ENCODE measurements at places on chromosomes 11 and 22.

GRCh38 chr11:6563121-6563619, 40.2 kb downstream of the RRP8 start:
- no peak for DNase-seq

- DNase-seq = no peak
Observed at GRCh38 chr11:68569357-68569756, 108.8 kb downstream of the PPP6R3 start.

- no peak for DNase-seq
Observed at GRCh38 chr11:29183301-29183700, 833.5 kb downstream of the KCNA4 start.

GRCh38 chr22:46941968-46942798, 179.7 kb downstream of the TBC1D22A start:
- no peak for DNase-seq

GRCh38 chr11:122799406-122800105, 38.7 kb upstream of the CRTAM start:
- no peak for DNase-seq

DNA sequence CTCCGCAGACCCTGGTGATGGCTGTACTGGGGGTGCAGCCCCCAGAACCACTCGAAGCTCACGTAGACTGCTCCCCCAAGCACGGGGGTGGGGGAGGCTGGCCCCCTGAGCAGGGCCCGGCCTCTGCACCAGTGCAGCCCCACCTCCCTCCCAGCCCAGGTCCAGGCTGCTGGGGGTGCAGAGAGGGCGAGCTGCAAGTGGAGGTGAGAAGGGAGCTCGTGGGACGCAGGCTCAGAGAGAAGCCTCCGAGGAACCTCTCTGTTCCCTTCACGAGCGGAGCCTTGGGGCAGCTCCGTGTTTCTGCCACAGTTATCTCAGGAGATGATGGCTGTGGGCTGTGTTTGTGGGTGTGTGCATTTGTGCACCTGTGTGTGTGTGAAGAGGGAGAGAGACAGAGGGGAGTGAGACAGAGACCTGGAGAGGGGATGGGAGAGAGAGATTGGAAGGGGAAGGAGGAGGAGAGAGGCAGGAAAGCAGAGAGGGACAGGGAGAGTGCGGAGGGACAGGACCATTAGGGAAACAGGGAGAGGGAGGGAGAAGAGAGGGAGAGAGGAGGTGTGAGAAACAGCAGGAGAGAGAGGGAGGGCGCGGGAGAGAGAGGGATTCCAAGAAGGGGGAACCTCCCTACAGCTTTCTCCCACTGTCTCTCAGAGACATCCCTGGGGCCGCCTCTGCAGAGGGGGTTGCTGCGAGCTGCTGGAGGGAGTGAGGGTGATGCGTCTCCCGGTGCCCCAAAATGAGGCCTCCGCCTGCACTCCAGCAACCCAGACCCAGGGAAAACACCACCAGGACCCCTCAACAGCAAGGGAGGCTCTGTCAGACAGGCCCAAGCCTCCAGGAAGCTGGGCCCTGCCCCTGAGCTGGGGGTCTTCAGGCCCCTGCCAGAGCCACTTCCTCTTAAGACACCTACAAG, 1488.6 kb downstream of the BRD1 start:
- DNase-seq = no peak

- no peak for DNase-seq
Observed at GRCh38 chr11:17697175-17697949, 22.0 kb upstream of the MYOD1 start.

DNA sequence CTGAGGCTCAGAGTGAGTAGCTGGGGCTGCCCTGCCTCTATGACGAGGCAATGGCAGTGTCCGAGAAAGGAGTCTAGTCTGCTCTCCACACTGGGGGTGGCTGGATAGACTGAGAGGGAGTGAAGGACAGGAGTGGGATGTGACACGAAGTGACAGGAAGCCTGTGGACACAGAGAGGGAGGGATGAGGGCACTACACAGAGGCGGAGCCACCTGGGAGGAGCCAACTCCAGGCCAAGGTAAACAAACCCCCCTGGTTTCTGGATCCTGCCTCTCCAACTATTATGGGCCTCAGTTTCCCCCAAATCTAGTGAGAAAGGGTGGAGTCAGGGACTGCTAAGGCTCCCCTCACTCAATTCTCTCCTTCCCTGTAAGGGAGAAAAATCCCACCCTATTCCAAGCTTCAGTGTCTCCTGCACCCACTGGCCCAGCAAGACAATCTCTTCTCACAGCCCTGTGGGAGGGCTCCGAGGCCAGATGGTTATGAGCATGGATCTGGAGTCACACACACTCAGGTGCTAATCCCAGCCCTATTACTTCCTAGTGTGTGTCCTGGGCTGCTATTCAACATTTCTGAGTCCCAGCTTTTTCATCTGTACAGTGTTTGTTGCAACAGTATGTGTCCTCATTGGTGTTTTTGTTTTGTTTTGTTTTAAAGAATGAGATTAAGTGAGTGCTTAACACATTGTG, 24.9 kb downstream of the ASPHD2 start:
- no peak for DNase-seq

DNA sequence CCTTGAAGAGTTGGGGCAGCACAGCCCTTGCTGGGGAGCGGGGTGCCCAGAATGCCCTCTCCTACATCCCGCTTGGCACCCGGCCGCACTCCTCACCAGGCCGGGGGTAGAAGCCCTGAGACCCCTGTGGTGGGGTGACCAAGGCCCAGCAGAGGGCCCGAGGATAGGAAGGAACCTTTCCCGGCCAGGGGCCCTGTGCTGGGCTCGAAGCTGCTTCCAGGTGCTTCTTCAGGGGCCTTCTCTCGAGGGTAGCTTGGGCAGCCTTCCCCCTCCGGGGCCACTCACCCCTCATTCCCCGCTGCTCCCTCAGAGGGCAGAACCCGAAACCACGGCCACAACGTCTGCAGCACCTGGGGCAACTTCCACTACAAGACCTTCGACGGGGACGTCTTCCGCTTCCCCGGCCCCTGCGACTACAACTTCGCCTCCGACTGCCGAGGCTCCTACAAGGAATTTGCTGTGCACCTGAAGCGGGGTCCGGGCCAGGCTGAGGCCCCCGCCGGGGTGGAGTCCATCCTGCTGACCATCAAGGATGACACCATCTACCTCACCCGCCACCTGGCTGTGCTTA, 752 bp downstream of the MUC2 start:
- no peak for DNase-seq

DNA sequence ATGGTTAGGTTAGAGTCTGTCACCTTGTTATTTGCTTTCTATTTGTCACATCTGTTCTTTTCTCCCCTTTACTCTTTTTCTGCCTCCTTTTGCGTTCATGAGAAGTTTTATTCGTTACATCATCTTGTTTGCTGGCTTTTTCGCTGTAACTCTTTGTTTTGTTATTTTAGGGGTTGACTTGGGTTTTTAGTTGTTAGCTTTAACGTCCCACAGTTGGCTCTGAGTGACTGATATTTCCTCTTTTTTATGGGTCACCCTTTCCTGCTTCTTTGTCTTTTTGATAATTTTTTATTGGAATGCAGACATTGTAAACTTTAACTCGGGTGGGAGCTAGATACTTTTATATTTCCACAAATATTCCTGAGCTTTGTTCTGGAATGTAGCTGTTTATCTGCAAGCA, 13.3 kb upstream of the TNNT3 start:
- DNase-seq = no peak

DNA sequence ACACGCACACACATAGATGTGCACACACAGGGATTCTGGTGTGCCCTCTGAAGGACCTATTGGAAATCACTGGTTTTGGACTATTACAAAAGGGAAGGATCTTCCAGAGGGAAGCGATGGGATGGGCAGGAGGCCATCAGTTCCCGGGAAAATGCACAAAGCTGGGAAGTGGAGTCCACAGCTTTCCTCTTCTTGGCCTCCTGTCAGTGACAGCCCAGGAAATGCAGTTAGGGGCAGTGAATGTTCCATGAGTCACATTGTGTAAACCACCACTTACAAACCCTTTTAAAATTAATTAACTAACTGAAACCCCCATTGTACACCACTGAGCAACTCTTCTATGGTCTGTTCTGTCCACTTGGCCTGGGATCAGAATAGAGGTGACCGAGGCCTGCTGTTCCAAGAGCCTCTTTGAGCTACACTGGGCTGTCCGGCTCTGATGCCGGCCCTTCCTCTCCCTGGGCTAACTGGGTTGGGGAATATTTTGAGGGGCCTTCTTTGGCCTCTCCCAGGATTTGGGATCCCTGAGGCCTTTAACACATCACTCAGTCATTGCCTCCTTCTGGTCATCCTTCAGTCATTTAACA, 137.7 kb downstream of the FEZ1 start:
- DNase-seq = no peak

DNA sequence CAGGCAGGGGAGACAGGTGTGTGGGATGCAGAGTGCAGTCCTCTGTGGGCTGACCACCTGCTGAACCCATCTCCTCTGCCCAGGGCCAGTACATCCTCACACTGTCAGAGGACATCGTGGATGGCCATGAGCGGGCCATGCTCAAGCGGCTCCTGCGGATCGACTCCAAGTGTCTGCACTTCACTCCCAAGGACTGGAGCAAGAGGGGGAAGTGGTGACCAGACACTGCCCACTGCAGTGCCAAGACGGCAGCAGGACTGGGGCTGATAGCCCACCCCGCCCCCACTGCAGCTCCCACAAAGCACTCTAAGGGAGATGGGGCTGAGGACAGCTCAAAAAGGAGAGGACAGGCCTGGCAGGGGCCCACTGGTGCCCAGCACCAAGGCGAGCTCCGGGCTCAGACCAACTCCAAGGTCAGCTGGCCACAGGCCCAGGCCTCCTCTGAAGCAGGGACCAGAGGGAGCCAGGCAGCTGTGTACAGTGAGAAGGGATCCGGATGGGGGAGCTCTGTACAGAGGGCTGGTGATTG, 1.6 kb downstream of the RNASEH2C start:
- no peak for DNase-seq

DNA sequence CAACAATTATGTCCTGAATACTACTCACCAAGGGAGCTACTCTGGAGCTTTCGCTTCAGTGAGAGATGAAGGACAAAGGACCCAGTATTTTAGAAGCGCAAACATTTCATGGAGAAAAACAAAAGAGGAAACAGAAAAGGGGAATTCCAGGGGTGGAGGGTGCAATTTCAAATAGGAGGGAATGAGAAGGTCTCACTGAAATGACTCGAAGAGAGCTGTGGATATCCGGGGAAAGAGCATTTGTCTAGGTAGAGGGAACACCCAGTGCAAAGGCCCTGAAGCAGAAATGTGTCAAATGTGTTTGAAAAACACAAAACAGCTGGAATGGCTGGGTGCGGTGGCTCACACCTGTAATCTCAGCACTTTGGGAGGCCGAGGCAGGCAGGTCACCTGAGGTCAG, 2.4 kb downstream of the RPS19BP1 start:
- DNase-seq = no peak

DNA sequence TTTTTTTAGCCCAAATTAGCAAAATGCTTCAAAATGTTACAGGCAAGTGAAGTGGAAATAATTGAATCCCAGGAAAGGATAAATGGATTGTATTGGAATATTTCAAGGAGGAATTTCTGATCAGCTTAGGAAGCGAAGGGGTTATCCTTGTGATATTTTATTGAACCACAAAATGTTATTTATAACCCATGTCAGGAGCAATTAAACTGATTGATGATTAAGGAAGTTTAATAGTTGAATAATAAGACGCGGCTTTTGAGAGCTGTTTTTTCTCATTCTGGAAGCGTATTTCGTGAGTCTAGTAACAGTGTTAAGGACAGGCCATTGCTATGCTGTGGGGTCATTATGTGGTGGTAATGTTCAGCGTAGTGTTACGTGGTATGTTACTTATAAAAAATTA, 192.3 kb downstream of the TBC1D22A start:
- no peak for DNase-seq

DNA sequence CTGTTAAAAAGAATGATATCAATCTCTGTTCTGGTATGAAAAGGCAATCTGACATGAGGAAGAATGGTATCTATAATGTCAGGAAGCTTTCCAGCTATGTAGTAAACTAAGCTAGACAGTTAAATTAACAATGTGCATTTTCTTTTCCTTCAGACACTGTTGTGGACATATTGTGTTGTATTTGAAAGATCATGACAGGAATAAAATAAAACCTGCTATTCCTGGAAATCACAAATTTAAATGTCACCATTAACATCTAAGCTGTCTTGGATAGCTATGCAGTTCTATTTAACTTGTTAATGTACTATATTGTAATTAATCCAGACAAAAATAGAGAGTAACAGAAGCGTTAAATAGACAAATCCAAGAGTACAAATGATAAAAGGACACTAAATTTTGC, 297.4 kb upstream of the LUZP2 start:
- no peak for DNase-seq

DNA sequence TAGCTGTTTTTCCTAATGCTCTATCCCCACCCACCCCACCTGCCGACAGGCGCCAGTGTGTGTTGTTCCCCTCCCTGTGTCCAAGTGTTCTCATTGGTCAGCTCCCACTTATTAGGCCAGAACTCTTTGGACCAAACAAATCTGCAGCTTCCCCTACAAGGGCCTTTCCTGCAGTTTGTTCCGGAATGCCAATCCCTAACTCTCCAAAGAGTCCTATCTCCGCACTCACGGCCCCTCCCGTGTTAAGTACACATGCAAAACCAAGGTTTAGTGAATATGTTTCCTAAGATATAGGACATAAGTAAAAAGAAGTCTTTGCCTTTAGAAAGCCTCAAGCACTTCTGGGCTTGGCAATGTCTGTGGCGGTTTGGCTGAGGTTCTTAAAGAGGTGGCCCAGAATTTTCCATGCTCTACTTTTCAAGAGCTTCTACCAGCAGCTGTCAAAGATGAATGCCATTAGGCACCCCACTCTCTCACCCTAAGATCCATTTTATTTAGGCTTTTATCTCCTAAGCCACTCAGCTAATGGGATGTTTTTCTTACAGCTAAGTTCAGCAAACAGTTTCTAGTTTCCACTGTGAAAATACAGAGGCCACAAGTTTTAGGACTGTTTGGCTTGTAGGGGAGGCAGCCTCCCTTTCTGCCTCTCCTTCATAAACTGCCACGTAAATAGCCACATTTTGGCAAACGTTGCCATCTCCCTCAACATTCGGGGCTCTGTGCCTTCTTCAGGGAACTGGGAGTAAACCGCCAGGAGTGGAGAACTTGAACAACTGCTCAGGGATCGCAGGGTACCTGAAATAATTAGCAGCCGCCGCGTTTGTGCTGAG, 1.6 kb downstream of the CD59 start:
- no peak for DNase-seq

DNA sequence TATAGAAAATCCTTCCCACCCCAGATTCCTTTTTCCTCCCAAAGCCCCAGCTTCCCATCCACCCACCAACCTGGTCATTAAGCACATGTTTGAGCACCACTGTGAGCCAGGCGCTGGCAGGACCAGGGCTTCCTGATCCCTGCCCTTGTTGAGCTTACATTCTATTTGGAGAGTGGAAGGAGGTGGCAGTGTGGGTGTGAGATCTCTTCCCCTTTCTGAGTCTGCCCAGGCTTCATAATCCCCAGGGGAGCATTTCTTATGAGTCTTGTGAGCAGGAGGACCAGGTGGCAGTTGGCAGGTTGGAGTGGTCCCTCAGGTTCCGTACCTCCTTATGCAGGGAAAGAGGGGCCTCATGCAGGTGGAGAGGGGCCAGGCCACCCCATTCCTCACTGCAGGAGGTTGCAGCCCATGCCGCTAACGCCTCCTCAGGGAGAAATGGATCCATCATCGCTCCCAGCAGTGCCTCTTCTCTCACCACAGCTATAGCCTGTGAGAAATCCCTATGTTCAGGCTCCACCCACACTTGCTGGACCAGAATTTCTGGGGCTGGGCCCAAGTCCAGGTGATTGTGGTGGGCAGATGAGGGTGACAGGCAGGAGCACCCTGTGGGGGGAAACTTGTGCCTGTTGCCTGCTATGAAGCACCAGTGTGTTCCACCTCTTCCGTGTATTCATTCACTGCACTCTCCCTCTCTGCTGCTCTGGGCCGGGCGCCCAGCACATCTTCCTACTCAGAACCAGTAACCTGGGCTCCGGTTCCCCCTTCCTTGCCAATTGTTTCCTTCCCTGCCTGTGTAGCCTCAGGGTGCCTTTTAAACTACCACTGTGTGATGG, 23.5 kb downstream of the UBE2L3 start:
- no peak for DNase-seq
